Left lung (tissue), 14 donors: ENCODE measurements at places on chromosomes 1 and 21.

GRCh38 chr21:19130379-19131028, 726.9 kb upstream of the TMPRSS15 start:
- no peak for DNase-seq

- no peak for DNase-seq
Measured at GRCh38 chr1:212648431-212648830, 39.9 kb downstream of the ATF3 start.

- no peak for DNase-seq
Measured at GRCh38 chr1:87327376-87328271, 1.1 kb upstream of the LMO4 start.

DNA sequence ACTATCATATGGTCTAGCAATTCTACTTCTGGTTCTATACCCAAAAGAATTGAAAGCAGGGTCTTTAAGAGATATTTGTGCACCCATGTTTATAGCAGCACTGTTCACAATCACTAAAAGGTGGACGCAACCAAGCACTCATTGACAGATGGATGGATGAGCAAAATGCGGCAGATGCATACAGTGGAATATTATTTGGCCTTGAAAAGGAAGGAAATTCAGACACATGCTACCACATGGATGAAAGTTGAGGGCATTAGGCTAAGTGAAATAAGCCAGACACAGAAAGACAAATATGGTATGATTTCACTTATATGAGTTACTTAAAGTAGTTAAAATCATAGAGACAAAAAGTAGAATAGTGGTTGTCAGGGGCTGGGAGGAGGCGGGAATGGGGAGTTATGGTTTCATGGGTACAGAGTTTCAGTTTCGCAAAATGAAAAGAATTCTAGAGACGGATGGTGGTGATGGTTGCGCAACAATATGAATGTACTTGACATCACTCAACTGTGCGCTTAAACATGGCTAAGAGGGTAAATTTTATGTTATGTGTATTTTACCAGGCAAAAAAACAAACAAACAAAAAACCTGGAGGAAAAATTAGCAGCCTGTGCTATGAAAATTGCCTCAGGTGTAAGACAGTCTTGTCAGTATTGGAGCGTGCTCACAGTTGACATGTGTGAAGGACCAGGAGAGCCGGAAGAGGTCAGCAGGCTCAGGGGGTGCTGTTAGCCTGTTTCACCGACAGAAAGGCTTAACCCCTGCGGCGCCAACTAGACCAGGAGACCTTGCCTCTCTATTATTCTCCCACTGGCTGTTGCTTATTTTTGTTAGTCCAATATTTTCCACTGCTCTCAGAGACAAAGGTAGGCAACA, 26.5 kb downstream of the CD247 start:
- no peak for DNase-seq

DNA sequence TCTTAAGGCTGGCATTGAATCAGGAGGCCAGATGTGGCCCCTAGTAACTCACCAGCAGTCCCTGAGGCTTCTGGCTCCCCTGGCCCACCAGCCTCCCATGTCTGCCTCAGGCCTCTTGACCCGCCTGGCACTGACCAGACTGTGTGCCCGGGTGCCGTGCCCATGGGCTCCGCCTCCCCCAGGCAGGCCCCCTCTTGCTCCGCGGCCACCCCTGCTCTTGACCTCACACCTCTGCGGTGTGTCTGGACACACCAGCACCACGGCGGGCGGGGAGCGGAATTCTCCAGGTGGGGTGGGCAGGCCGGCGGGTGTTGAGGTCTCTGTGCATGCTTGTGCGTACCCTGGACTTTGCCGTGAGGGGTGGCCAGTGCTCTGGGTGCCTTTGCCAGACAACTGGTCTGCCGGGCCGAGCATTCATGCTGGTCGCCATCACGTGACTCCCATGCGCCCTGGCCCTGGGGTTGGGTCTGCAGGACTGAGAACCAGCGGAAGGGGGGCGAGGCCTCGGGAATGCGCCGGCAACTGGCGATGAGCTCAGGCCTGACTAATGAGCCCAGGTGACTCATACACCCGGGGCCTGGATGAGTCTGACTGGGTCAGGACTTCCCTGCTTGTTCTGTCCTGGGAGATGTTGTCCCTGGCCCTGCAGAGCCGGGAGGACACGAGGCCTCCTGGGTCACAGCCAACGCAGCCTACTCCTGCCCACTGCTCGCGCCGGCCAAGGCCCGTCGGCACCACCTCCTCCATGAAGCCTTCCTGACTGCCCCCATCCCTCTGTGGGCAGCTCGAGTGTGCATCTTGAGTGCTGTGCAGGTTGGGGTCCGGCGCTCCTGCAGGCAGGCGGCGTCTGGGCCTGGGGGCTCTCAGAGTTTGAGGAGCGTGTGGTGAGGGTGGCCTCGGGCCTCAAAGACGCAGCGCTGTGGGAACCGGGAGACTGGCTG, 22.6 kb downstream of the COL18A1 start:
- no peak for DNase-seq
